NCI-H510A treated with DMSO at 0.1 percent for 48 hours (cell line): ENCODE measurements at places on chromosomes 11 and 22.

DNA sequence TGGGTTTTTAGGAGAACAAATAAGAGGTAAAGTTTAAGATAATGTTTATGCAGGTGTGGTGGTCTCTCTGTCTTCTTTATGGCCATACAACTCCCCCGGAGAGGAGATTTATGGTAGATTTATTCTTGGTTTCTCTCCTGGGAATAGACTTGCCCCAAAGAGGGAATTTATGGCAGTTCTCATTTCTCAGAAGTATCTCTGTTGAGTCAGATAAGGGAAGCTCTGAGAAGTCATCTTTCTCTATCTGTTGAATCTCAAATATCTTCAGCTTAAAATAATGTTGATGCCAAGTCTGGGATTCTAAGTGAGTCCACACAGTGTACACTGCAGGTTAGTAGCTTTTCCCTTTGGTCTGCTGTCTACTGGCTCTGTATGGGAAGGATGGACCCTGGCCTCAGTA lies 276.4 kb upstream of the PLET1 start:
- DNase-seq = no peak

- no peak for DNase-seq
Measured at GRCh38 chr11:62543680-62544444, 2.7 kb downstream of the AHNAK start.

- no peak for DNase-seq
Measured at GRCh38 chr11:689625-690024, 5.4 kb downstream of the DEAF1 start.

DNA sequence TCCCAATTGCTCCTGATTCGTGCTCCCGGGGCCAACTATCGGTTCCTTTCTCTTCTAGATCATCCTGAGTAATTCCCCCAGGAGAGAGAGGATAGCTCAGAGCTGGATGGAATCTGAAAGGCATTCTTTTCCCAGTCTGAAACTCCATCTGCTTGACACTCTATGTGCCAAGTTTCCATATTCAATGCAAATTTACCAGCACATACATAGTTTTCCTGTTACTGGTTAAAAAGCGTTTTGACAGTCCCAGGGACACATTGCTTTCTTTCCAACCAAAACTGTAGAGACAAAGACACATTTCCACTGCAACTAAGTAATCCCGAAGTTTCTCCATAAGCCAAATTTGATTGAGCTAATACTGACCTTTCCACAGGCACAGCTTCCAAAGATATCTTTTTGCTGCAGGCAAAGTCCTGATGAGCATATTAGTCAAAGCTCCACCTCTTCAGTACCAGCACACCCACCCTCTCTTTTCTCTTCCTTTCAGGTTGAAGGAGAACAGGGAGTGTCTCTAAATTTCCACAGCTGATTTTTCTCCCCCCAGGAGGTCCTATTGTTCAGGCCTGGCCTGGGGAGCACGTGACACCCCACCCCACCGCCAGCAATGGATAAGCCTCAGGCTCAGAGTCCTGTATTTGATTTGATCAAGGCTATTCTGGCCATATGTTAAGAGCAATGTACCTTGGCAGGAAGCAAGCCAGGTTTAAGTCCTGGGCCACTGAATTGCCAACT lies 9.7 kb upstream of the ANKK1 start:
- DNase-seq = no peak

- DNase-seq = no peak
Measured at GRCh38 chr11:109972181-109972715, 120.9 kb upstream of the ZC3H12C start.

DNA sequence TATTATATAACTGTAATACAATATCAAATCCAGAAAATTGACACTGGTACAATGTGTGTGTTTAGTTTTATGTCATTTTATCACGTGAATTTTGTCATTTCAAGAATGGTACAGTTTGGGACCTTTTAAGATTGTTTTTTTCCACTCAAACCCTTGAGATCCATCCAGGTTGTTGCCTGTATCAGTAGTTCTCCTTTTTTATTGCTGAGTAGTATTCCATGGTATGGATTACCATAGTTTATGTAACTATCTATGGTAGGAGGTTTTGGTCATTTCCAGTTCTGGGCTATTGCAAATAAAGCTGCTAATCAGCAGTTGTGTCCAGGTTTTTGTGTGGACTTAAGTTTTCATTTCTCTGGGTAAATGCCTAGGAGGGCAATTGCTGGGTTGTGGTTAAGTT lies 25.1 kb downstream of the EED start:
- DNase-seq = no peak

- no peak for DNase-seq
Measured at GRCh38 chr11:134120143-134120850, 51.4 kb downstream of the JAM3 start.

- DNase-seq = no peak
Measured at GRCh38 chr11:14625586-14626205, 17.9 kb upstream of the PDE3B start.

DNA sequence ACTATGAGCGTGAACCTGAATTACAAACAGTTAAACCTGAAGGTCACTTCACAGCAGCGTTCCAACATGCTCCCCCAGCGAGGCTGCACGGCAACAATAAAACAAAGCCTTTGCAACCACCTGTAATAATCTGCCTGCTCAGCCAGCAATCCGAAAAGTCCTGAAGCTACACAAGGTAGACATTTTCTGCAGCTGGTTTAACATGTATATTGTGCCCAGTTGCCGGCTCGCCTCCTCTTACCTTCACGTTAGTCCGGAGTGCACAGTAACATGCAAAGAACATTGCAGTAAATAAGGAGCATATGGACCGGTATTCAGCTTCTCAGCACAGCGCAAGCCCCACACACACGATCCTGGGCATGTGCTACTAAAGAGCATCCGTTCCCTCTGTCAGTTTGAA lies 704.3 kb downstream of the DLG2 start:
- DNase-seq = no peak

DNA sequence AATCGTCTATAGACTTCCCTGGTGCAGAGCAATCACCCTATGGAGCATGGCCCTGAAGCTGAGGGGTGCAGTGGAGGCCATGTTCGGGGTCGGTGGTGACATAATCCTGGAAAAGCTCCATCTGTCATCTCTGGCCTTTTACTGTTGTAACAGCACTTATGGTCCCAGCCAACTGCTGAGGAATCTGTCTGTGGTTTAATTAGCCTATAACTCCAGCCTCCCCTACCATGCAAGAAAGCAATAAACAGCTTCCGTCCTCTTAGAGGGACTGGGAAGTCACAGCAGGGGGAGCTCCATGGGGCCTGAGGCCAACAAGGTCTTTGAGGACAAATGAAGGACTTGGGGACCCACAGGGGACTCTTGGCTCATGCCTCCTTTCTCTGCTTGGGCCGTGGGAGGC lies 159.1 kb upstream of the NECTIN1 start:
- no peak for DNase-seq

DNA sequence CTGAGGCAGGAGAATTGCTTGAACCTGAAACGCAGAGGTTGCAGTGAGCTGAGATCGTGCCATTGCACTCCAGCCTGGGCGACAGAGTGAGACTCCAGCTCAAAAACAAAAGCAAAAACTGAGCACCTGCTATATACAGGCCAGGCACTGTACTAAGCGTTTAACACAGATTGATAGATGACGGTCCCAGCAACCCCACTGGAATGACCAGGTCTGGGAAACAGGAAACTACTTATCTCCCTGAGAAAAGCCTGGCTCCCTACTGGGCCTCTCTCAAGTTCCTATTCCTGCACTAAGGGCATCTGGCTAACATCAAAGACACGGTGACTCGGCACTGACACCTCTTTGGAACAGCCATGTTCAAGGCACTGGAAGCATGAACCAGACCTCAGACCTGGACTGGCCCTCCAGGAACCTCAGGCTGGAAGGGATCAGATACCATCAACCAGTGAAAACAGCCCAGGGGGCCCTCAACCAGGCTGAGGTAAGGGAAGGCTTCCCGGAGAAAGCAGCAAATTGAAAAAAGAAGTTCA lies 16.6 kb downstream of the ARAP1 start:
- peak; percentile 36 for DNase-seq

DNA sequence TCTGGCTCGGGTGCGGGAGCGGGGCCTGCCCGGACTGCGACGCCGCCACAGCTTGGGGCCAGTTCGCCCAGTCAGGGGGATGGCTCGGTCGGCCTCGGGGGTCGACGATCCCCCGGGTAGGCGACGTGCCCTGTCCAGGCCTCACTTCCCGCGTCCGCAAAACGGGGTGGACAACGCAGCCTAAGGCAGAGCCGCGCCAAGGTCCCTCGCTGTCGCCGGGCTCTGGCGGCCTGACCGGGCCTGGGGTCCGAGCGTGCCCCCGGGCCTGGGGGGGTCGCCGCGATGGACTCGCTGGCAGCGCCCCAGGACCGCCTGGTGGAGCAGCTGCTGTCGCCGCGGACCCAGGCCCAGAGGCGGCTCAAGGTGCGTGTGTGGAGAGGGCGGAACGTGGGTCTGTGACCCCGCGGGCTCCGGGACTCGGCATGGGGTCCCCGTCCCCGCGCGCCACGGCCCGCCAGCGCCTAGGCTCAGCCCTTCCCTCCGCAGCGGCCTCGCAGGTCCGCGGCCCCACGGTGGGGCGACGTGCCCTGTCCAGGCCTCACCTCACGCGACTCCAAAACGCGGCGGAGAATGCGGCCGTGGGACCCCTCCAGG lies 4.2 kb downstream of the SEPTIN5 start:
- no peak for DNase-seq

DNA sequence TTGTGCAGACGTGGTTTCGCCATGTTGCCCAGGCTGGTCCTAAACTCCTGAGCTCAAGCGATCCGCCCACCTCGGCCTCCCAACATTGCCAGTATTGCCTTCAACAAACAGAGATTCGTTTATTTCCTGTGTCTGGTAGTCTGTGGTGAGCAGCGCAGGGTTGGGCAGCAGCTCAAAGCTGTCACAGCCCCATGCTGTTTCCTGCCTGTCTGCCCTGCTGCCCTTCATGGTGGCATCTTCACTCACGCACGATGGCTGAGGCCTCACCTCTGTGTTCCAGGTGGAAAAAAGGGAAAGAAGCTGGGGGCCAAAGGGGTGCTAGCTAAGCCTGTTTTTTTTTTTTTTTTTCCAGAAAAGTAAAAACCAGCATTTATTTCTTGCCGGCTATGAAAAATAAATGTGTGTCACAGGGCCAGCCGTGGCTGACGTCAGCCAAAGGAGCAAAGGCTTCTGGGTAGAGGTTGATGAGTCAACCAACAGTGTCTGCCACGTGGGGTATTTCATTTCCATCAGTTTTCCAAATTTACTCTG lies 28.8 kb downstream of the TBC1D22A start:
- DNase-seq = no peak

- DNase-seq = no peak
Measured at GRCh38 chr22:30044881-30045493, 35.3 kb upstream of the HORMAD2 start.

DNA sequence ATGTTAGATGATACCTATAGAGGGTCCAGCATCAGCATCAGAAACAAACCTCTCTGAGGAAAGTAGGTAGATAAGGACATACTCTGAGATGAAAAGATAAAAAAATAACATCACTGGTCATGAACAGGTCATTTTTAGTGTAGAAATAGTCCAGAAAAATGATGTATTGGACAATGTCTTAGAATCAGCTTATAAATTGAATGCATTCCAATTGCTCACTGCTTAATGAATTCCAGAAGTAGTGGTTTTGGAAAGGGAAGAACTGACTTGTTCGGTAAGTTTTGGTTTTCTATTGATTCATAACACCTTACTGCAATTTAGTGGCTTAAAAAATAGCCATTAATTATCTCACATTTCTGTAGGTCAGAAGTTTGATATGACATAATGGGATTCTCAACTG lies 929.5 kb upstream of the CCDC90B start:
- DNase-seq = no peak

- no peak for DNase-seq
Measured at GRCh38 chr22:39277142-39277607, 32.4 kb upstream of the PDGFB start.

DNA sequence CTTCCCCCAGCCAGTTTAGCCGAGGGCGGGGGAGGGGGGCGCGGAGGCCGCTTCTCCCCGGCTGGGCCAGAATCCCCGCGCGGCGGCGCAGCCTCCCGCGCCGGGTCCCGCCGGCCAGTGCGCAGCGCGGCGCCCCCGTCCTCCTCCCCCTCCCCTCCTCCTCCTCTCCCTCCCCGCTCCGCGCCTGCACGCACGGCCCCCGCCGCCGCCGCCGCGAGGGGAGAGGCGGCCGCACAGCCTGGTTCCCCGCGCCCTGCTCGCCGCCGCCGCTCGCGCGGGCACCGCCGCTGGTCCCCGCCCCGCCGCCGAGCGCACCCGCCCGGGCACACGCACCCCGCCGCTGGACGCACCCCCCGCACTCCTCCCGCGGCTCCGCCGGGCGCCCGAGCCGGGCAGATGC lies at the start of gene FLRT1:
TSS of gene FLRT1 (plus strand) at position 356 of the 400 bp plus-strand sequence. CDS start 80,337 bp downstream, outside the sequence.
- no peak for DNase-seq
